ENCODE measurements at places on chromosomes 2 and 18.

- no peak for DNase-seq
These were observed 7.2 kb upstream of the DAW1 start for GRCh38 chr2:227864161-227864756.

- no peak for DNase-seq
These were observed 762 bp downstream of the HDAC4 start for GRCh38 chr2:239399921-239400595.

- DNase-seq: no peak
These were observed 237.5 kb downstream of the TWIST2 start for GRCh38 chr2:239085201-239085992.

GRCh38 chr2:149084924-149085795, 46.7 kb downstream of the LYPD6B start:
- DNase-seq: no peak

- no peak for DNase-seq
These were observed 46.6 kb downstream of the THUMPD2 start for GRCh38 chr2:39732482-39732881.

- no peak for DNase-seq
These were observed 54.9 kb downstream of the CCNT2 start for GRCh38 chr2:134973241-134974138.

All from NCI-H1092 treated with DMSO at 0.1 percent for 48 hours (cell line).